ENCODE measurements at places on chromosomes 3 and 15.

- no peak for DNase-seq
Observed at GRCh38 chr3:162658003-162658402, 1161.4 kb downstream of the OTOL1 start.

GRCh38 chr3:52299247-52299878 is 11.7 kb downstream of the GLYCTK start:
- peak; percentile 51 for DNase-seq

GRCh38 chr3:135771760-135772159 is 193.8 kb upstream of the PPP2R3A start:
- DNase-seq: peak; percentile 78

DNA sequence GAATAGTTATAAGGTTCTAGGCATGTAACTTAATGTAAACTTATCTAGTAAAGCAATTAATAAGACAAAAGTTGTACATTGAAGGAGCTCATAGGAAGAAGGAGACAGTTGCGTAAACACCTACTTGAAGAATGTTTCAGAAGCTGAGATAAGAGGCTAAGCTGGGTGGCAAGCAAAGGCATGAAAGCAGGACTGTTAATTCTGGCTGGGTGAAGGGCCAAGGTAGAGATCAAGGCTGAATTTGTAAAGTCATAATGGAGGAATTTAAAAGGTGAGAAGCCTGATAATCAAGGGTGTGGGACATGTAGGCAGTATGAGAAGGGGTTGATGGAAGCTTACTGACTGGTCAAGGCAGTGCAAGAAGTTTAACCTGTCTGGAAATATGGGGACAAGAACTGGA is 80.4 kb upstream of the TGFBR2 start:
- DNase-seq: no peak

DNA sequence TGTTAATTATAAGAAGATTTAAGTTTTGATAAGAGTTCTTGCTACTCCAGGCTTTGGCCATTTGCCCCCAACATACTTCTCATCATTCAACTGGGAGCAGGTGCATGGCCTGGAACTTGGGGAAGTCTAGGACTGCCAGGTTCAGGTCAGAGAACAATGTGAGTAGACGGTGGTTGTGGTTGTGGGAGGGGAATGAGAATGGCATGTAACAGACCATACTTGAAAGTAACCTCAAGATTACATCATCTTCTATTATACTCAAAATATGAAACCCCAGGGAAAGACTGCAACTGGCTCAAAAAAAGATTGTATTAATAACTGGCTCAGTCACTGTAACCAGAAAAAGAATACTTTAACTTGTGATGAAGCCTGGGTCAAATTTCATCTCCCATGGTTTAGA is 364.9 kb upstream of the DPPA4 start:
- no peak for DNase-seq

- no peak for DNase-seq
Observed at GRCh38 chr3:37029111-37029510, 35.8 kb downstream of the MLH1 start.

Measured in NCI-H1417 (cell line).